ENCODE measurements at places on chromosomes 2 and 18. TPM values are rescaled to one million over a fixed set of nuclear protein-coding genes. Genes with fewer than 3 reads are reported as not detected.

The TMEM247 gene
- not detected for total RNA-seq

The CAPN14 gene
- 0.05 TPM for total RNA-seq

The CDH20 gene
- total RNA-seq, result not detected

The TGOLN2 gene
- 96.3 TPM for total RNA-seq

The CROCC2 gene
- total RNA-seq, result not detected

The IL1RL1 gene
- total RNA-seq, result 1.1 TPM

The RETSAT gene
- 49.9 TPM for total RNA-seq

The MAB21L4 gene
- 0.15 TPM for total RNA-seq

The MYO5B gene
- total RNA-seq, result 14.9 TPM

The ACMSD gene
- total RNA-seq, result not detected

The ACTG2 gene
- 0.11 TPM for total RNA-seq

The CSRNP3 gene
- total RNA-seq, result not detected

The TPO gene
- not detected for total RNA-seq

The ZNF396 gene
- total RNA-seq, result 0.66 TPM

The CERKL gene
- 0.30 TPM for total RNA-seq

The RNF125 gene
- 0.53 TPM for total RNA-seq

The KRTCAP3 gene
- 1.4 TPM for total RNA-seq

The UGT1A4 gene
- not detected for total RNA-seq

The IL36RN gene
- total RNA-seq, result 0.13 TPM

The PSMA8 gene
- total RNA-seq, result not detected

The RTP5 gene
- total RNA-seq, result not detected

The ANKRD30B gene
- not detected for total RNA-seq

The PROC gene
- 3.9 TPM for total RNA-seq

The NOSTRIN gene
- total RNA-seq, result 2.2 TPM

The CCDC68 gene
- total RNA-seq, result 5.8 TPM

The NOL4 gene
- total RNA-seq, result not detected

The ANKRD30BL gene
- not detected for total RNA-seq

The BIRC6 gene
- 40.4 TPM for total RNA-seq

The NTSR2 gene
- total RNA-seq, result not detected

The CRYBA2 gene
- total RNA-seq, result not detected

The DUSP2 gene
- total RNA-seq, result 0.53 TPM

The ALLC gene
- total RNA-seq, result not detected

The FAP gene
- 0.08 TPM for total RNA-seq

The CHRND gene
- not detected for total RNA-seq

The PDCD1 gene
- not detected for total RNA-seq

The CPO gene
- not detected for total RNA-seq

The RSAD2 gene
- 0.15 TPM for total RNA-seq

The CLEC4F gene
- not detected for total RNA-seq

The HOXD12 gene
- total RNA-seq, result not detected

The ANKRD23 gene
- total RNA-seq, result 2.5 TPM

The MRO gene
- 0.36 TPM for total RNA-seq

The GNLY gene
- not detected for total RNA-seq

The CEBPZ gene
- 79.7 TPM for total RNA-seq
